SW480 (cell line): ENCODE measurements at places on chromosomes 6 and 20.
A peak's percentile ranks its signal among the peaks of the same experiment; 100 is the strongest.

- no peak for DNase-seq
Measured at GRCh38 chr20:21361266-21361665, 36.1 kb downstream of the NKX2-4 start.

DNA sequence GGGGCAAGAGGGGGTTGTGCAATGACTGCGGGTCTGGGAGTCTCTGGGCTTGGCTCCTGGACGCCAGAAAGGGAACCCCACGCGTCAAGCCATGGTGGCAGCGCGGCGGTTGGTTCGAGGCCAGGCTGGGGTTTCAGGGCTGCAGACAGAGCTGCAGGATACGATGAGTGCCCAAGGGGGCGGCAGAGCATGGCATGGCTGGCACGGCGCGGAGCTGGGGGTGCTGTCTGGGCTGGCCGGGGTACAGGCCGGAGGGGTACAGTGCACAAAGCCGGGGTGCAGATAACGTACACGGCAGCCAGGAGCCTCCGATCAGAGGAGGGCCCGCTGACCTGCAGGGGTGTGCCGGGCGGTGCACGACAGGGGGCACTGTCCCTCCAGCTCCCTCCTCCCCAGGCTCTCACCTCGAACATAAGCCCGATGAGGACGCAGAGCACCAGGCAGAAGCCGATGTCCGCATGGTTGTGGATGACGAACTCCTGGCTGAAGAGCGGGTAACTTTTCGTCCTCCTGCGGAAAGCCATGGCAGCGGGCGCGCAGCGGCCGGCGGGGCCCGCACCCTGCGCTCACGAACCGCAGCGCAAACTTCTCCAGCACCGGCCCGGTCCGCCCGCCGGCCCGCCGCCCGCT is 353 bp downstream of the TRAM2 start:
- peak; percentile 82 for DNase-seq

- peak; percentile 32 for DNase-seq
Measured at GRCh38 chr6:122749451-122750050, 30.0 kb upstream of the FABP7 start.

GRCh38 chr6:37971711-37972390 is 152.3 kb downstream of the ZFAND3 start:
- DNase-seq, result no peak

- no peak for DNase-seq
Measured at GRCh38 chr6:3631877-3632276, 119.6 kb downstream of the PXDC1 start.

DNA sequence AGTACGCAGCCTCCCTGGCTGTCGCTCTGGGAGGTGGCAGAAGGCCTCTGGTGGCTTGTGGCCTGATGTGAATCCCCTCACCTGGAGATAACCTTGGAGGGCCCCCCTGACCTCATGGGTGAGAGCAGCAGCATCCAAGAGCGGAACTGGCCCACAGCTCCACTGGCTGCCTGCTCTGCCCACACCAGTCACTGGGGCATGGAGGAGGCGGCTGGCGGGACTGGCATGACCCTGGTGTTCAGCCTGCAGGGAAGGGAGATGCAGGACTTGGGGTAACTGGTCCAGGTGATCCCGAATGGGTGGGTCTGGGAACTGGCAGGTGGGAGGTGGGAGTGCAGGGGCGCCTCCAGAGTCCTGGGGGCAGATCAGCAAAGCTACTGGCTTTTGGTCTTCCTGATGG is 10.6 kb upstream of the DSN1 start:
- DNase-seq, result no peak

GRCh38 chr6:6407071-6407741 is 86.7 kb upstream of the F13A1 start:
- no peak for DNase-seq

- no peak for DNase-seq
Measured at GRCh38 chr20:9520086-9520485, 5.7 kb downstream of the LAMP5 start.

GRCh38 chr6:165950316-165950715 is 217.3 kb downstream of the TBXT start:
- DNase-seq, result no peak

DNA sequence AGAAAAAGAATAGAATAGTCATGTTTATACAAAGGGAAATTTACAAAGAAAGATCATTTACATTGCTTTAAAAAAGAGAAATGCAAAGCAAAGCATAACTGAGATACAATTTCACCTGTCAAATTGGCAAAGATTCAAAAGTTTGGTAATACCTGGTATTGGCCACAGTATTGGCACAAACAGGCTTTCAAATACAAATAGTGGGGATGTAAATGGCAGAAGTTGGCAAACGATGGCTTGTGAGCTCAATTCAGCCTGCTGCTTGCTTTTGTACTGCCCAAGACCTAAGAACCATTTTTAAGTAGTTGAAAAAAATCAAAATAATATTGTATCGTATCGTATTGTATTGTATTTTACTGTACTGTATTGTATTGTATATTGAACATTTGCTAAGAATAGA is 194.5 kb upstream of the JAG1 start:
- DNase-seq, result no peak

- DNase-seq, result peak; percentile 19
Measured at GRCh38 chr6:125913864-125914351, 42.7 kb upstream of the HINT3 start.

DNA sequence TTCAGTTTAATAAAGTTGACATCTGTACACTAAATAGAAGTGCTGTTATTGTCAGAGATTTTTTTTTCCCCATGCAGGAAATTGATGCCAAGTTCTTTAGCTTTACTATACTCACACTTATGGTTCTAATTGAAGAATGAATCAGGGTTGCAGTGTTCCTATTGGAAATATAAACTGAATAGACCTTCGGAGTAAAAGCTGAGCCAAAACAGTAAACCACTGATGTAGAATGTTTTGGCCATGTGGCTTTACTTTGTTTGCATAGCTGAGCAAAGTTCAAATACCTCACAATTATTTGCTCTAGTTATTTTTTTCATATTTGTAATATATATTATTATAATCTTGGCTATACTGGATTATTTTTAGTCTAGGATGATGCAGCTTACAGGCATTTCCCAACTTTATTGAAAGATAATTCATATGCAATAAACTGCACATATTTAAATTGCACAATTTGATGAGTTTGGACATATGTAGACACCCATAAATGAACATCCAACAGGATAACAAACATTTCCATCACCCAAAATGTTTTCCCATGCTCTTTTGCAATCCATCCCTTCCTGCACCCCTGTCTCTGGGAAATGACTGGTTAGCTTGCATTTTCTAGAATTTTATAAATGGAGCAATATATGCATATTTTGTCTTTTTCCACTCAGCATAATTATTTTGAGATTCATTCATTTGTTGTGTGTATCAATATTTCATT is 105.8 kb upstream of the NOX3 start:
- peak; percentile 2 for DNase-seq

- DNase-seq, result no peak
Measured at GRCh38 chr6:56278171-56278591, 30.8 kb upstream of the COL21A1 start.

DNA sequence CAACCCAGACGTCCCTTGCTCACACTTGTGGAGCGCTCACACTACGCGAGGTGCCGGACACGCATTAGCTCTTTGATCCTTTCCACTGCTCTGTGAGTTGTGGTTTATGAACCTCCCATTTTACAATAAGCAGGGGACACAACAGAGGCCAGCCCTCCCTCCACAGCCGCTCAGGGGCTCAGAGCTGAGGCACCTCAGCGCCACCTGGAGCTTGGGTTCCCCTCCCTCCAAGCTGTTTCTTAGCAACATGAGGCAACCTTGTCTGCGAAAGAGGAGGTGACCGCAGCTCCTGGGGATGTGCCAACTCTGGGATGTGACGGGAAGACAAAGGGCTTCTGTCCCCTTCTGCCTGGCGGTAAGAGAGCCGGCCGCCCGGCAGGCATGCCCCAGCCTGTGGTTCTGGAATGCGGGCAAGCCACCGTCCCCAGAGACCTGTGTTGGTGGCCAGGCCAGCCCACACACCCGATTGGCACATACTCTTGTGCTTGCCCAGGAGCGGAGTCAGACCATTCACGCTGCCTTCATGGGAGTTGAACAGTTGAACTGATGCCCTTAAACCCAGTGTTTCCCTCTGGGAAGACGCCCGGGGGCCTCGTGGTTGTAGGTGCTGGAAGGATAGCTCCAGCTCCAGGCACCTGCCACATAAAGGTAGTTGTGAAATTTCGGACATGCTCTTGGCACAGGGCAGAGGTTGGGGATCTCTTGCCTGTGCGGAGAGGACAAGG is 44.5 kb downstream of the RBM38 start:
- peak; percentile 100 for DNase-seq

DNA sequence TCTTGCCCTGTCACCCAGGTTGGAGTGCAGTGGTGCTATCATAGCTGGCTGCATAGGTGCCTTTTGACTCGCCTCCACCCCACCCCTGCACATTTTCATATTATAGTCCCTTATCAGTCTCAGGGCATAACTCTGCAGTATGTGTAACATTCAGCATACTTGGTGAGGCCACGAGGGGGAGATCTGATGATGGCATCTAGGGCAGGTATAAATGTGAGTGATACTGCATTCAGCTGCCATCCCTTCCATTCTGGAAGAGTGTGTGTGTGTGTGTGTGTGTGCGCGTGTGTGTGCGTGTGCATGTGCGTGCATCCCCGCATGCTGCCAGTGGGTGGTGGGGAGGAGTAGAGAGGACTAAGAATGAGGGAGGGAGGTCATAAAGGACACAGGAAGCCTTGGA is 81.4 kb downstream of the JARID2 start:
- DNase-seq, result no peak

DNA sequence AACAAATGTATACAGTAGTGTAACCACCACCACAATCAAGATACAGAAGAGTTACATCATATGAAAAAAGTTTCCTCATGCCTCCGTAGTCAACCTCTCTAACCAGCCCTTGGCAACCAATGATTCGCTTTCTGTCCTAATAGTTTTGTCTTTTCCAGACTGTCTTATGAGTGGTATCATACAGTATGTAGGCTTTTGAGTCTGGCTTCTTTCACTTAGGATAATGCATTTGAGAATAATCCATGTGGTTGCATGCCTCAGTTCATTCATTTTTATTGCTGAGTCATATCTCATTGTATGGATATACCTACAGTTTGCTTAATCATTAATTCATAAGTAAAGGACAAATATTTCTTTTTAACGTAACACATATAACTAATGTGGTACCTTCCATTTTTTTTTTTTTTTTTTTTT is 86.4 kb upstream of the RIPOR2 start:
- DNase-seq, result no peak

DNA sequence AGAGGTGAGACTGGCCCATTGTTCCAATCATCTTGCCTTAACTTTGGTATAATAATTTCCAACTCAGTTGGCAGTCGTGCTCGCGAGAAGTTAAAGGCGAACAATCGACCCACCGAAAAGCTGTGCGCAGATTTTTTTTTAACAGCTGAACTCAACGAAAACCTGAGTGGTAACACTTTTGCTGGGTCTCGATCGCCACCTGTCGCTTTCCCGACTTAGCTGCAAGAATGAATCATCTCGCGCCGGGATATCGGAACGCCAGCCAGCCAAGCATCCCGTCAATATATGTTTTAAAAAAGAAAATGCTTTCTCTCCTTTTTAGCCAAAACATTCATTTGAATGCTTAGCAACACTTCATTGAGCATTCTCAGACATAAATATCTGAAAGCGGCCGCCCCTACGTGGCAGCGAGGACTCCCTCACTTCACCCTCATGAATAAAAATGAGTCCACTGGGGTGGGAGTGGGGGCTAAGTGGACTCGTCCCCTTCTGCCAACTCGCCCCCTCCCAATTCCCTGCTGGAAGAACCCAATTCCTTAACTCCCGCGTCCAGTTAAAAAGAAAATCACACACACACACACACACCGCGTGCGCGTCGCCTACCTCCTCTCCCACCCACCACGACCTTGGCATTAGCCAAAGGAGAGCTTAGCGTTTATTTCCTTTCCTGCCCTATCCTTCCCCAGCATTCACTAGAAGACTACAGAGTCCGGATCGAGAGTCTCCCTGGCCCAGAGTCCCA is 1.5 kb downstream of the COL12A1 start:
- peak; percentile 63 for DNase-seq

- peak; percentile 60 for DNase-seq
Measured at GRCh38 chr6:81774542-81774941, 22.1 kb upstream of the TENT5A start.

DNA sequence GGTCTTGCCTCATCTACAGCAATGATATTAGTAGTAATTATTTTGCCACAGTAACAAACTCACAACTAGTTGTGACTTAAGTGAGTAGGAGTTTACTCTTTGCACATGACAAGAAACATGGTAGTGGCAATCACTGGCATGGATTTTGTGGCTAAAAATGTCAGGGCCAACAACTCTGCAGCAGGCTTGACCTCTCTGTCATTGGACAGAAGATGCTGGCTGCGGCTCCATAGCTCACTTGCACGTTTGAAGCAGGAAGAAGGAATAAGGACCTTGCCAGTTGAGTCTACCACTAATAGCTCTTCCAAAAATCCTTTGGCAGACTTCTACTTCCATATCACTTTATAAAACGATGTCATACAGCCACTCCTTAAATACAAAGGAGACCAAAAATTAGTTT is 117.3 kb downstream of the ADGRG6 start:
- DNase-seq, result no peak

- DNase-seq, result no peak
Measured at GRCh38 chr6:18347021-18347577, 40.1 kb upstream of the RNF144B start.

DNA sequence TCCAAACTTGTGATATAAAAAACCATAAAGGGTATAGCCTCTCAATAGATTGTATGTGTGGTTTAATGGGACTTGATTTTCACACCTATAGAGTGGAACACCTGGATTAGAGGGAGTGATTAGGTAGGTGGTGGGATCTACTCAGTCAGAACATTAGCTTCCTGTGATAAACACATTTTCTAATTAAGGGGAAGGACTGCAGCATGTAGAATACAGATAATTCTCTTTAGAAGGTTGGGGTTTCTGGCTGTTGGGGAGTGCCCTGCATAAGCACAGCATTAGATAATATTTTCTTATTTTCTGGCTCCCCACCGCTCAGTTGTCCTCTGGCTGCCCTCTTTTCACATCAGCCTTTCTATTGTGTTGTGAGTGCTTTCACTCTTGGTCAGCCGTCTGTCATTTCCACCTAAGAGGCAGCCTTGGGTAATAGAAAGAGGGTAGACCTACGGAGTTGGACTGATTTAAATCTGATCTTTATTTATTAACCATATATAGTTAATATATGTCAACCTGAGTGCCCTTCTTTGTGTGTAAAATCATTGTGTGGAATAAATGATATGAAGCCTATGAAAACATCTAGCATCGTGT is 8.0 kb downstream of the CSE1L start:
- DNase-seq, result no peak

DNA sequence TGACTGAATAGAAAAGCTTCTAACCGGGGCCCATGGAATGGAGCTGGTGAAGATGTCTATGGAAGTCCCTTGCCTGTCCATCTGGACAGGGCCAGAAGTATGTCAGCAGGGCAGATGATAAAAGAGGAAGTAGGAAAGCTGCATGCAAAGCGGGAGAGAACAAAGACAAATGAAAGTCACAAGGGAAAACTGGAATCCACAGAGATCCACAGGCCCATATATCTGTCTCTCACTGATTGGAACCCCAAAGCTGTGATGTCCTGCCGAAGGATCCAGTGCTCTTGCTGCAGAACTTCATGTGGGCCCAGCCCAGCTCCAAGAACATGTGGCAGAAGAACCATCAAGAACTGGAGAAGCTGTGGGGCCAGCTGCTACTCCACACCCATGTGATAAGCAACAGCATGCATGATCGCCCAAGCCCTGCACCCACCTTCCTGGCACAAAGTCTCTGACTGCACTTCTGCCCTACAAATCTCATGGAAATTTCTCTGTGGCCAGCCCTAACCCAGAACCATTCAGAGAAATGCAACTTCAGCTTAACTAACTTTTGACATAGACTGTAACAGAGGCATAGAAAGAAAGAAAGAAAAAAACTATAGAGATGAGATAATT is 716.0 kb downstream of the KIF16B start:
- DNase-seq, result no peak
